ENCODE measurements at places on chromosomes 6 and 20. TPM values are rescaled to one million over a fixed set of nuclear protein-coding genes. Genes with fewer than 3 reads are reported as not detected.

C2 gene
- 4.4 TPM for total RNA-seq

PNLDC1 gene
- not detected for total RNA-seq

CLPSL1 gene
- total RNA-seq = not detected

MEI4 gene
- total RNA-seq = 0.55 TPM

GPR6 gene
- total RNA-seq = not detected

SYNJ2 gene
- total RNA-seq = 18.9 TPM

ENPP5 gene
- total RNA-seq = 4.6 TPM

SLC2A10 gene
- total RNA-seq = 1.8 TPM

LAMA5 gene
- 65.4 TPM for total RNA-seq

DNA sequence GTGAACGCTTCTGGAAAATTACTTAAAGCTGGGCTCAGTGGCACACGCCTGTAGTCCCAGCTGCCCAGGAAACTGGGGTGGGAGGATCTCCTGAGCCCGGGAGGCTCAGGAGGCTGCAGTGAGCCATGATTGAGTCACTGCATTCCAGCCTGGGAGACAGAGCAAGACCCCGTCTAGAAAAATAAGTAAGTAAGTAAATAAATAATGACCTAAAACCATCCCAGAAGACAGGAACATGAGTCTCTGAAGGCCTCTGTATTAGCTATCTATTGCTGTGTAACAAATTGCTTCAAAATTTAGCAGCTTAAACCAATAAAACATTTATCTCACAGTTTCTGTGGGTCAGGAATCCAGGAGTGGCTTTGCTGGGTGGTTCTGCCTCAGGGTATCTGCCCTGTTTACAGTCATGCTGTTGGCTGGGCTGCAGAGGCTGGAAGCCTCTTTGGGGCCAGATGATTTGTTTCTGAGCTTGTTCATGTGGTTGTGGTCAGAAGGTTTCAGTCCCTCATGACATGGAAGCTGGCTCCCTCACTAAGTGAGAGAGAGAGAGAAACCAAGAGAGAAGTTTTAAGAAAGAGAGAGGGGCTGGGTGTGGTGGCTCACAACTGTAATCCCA is 48.4 kb upstream of the NCOA3 start:
- no peak for DNase-seq

DNA sequence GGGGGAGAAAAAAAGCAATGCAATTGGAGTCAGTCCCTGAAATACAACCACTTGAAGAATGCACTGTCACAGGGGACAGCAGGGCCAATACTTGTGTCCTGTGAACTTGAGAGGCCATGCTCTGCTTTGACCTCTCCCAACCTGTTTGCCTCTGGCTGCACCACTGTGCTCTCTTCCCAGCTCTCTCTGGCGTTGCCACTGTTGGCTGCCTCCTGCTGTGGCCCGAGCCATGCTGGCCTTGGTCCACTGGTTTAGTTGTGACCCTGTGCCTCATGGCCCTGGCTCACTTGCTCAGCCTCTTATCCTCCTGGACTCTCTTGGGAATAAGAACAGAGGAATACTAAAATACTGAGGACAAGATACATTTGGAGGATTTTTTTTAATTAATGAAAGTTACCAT is 14.5 kb upstream of the FBXO30 start:
- DNase-seq = peak; percentile 24

DNA sequence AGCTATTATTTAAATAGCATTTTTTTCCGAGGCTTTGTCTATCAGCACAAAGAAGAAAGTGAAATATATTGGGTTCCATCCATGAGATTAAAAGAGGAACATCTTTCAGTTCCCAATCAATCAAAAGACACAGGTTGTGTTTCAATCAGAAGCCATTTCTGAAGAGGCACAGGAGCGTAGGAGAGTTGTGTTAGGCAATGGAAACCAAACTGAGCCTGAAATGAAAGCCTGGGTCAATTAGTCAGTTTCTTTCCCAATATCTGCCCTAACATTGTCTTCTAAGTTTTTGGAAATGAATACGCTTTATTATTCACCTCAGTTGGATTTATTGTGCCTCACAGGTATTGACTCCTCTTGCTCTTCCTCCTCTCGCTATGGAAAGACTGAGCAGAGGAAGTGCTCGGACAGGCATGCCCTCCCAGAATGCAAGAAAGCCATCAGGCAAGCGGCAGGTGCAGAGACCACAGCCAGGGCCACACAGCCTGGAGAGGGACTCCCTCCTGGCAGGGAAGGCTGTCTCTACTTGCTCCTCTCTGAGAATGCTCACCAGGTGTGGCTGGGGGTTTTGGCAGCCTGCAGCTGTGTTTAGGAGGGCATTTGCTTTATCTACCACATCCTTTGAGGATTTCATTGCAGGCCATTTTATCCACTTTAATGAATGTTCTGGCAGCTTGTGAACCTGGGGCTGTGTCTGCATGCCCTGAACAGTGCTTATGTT is 100.8 kb upstream of the NEDD9 start:
- DNase-seq = no peak

DNA sequence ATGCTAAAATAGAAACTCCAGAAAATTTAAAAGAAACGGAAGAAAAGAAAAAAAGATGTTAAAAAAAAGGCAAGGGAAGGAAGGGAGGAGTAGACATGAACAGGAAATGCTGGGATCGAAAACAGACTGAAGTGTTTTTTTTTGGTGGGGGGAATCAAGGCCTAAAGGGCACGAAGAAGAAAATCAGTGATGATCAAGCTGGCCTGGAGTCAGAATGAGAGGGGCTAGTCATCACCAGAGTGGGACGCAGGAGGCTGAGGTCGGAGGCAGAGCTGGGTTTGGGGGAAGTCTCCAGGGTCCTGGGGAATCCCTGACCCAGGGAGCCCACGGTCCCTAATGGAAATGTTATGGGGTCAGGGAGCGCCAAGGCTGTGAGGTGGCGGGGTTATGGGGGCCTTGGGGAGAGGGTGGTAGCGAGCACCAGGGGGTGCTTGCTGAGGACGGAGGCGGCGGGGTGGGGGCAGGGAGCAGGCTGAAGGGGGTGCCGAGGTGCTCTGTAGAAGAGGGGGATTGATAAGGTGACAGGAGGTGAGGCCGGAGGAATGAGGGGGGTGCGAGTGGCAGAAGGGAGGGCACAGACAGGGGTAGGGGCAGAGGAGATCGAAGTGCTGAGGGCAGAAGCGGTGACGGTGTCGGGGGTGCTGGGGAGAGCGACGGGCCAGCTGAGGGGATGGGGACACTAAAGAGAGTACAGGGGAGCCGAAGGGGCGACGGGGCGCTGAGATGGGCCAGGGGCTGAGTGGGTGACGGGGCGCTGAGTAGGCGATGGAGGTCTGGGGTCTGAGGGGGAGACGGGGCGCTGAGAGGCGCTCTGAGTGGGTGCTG is 684 bp downstream of the ZNFX1 start:
- peak; percentile 39 for DNase-seq

DNA sequence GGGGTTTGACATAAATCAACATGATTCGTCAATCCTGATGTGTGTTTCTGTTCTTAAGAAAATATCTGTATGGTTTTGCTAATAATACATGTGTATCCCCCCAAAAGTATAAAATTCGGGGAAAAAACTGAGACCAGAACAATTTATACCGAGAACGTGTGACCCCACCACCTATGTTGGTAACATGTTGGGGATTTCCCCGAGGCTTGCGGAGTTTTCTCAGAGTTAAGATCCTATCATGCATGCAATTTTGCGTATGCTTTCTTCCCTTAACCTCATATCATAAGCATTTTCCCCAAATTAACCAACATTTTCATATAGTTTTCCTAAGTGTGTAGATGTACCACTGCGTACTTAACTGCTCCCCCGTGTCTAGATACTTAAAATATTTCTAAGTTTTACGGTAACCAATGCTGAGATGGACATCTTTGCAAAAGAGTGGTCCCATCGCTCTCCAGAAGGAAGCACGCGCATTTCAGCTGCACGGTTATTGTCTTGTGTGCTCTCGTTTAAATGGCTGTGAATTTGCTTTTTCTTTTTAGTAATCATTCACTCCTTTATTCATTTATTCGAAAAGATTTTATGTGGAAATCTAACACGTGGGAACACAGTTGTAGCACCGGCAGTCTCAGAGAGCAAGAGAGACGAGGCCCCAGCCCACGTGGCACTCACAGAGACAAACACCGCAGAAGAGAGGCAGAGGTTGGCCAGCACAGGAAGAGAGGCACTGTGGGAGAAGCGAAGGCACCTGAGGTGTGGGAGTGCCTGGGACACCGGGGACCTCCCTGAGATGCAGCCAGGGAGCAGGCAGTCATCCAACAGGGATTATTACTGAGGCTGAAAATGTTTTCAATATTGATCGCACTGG is 13.2 kb upstream of the IRF4 start:
- DNase-seq = no peak

- DNase-seq = no peak
These were observed 646 bp downstream of the HMGA1 start for GRCh38 chr6:34237316-34237721.

DNA sequence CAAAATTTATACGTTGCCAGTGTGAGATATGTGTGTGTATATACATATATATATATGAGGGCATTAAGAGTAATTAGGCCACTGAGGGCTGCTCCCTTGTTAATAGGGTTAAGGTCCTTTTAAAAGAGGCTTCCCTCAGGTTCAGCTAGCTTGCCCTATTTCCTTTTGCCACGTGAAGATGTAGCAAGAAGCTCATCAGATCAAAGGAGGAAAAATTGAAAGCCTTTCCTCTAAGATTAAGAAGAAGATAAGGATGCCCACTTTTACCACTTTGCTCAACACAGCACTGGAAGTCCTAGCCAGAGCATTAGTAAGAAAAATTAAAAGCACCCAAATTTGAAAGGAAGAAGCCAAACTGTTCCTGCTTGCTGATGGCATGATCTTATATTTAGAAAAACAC is 33.2 kb upstream of the ISM1 start:
- no peak for DNase-seq

DNA sequence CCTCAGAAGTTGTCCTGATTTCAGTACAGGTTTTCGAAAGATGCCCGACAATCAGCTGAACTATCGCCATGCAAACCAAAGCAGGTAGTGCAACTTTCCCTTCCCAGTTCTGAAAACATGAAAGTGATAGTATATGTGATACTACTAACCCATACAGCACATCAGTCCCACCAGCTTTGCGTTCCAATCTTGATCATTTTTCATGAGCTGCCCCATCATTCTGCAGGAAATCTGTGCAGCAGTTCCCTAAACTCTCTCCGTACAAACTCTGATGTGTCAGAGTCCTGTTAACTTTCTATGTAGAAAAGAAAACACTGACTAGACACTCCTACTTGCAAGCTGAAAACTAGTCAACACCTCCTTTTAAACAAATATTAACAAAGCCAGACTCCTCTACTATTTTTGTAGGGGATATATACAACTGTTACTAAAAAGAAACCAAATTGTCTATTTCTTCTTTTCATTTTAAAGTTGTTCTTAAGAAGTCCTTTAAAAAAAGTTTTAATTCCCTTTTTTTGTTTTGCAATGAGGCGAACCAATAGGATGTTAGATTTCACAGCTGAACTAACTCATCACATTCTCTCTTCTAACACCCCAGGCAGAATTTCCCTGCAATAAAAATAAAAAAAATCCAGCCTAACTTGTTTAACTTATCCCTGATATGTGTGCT is 99.6 kb upstream of the DST start:
- no peak for DNase-seq

DNA sequence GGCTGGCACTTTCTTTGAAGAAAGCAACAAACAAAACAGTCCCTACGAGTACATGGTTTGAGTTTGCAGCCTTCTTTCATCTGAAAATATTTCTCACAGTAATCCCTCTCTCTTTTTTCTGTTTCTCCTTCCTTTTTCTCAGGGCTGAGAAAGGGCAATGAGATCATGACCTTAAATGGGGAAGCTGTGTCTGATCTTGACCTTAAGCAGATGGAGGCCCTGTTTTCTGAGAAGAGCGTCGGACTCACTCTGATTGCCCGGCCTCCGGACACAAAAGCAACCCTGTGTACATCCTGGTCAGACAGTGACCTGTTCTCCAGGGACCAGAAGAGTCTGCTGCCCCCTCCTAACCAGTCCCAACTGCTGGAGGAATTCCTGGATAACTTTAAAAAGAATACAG is 80.7 kb upstream of the CLDN20 start:
- no peak for DNase-seq

- DNase-seq = no peak
These were observed 30.4 kb upstream of the FBXO30 start for GRCh38 chr6:145844933-145845540.

DNA sequence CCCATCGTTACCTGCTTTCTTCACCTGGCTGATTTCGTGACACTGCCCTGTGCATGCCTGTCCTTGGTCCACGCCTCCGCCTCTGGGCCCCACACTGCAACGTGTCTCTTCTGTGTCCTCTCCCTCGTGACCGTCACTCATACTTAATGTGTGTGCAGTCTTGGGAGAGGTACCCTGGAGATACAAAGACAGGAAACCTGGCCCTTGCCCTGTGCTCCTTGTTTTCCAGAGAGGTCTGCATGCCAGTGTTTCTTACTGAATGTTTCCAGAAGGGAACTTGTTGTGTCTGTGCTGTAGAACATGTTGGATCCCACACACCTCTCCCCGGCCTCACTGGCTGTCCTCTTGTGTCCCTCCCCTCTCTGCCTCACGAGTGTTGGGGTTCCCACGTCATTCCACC is 45.8 kb downstream of the SNX9 start:
- DNase-seq = no peak

- no peak for DNase-seq
These were observed 249.8 kb downstream of the FNDC1 start for GRCh38 chr6:159418997-159419396.

DNA sequence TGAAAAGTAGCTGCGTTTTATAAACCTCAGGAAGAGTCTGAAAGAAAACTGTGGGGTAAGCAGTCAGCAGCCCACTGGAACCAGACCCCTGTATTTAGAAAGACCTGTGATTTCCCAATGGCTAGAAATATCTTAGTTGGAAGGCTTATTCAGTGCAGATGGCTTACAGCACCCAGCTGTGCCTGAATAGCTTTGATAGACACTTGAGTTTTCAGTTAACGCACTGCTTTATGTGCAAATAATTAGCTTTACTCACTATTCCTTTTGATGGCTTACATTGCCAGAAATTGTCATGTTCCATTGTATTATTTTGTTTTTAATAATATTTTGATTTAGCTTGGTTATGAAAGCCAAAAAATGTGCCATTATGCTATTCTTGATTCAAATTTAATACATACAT is 465.3 kb upstream of the SYNCRIP start:
- no peak for DNase-seq

GRCh38 chr6:82056567-82056966 is 191.0 kb downstream of the IBTK start:
- DNase-seq = no peak

GRCh38 chr6:140434761-140435160 is 1060.3 kb upstream of the CITED2 start:
- DNase-seq = no peak

DNA sequence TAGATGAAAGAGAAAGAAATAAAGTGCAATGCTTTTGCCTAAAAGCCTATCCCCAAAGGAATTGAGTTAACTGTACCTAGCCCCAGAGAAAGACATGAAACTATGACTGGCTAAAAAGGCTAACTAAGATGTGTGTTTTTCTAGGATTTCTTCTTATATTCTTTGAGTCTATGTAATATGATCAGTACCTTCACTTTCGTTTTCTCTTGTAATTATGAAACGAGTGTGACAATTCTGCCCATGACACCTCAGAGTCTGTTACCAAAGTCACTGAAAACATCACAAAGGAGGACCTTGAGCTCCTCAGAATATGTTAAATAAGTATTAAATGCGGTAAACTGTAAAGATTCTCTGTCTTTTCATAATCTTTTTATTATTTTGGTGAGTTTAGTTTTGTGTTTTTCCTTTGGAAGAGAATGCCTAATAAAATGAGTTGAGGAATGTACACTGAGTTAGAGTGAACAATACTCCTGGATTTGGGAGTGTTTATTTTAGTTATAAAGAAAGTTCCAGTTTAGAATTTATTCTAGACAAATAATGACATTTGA is 141.3 kb downstream of the FUT9 start:
- no peak for DNase-seq

- DNase-seq = no peak
These were observed 283.1 kb downstream of the PREX1 start for GRCh38 chr20:48544402-48545339.

GRCh38 chr6:82085701-82086100 is 161.8 kb downstream of the IBTK start:
- no peak for DNase-seq
